Activated naive CD8-positive, alpha-beta T cell treated with anti-CD3 and anti-CD28 coated beads, Interleukin-2, amount 10 ng/mL, durations not matched to agents 7 days and 5 days (primary cell): ENCODE measurements at places on chromosomes 16 and 17. TPM values are rescaled to one million over a fixed set of nuclear protein-coding genes. Genes with fewer than 3 reads are reported as not detected.

GRCh38 chr17:63001689-63002394, 35.8 kb downstream of the TANC2 start:
- no peak for DNase-seq
- no peak overlapping the region for H3K27ac ChIP-seq

GRCh38 chr17:9931144-9931741, 26.2 kb upstream of the RCVRN start:
- no peaks in the 10 kb centered on the region for H3K36me3 ChIP-seq
- no peak overlapping the region for H3K27ac ChIP-seq
- no peaks in the 10 kb centered on the region for H3K4me1 ChIP-seq
- peaks cover 2% of the 10 kb centered on the region for H3K27me3 ChIP-seq
- DNase-seq = no peak

- peaks cover 29% of the 10 kb centered on the region for H3K4me1 ChIP-seq
- no peak overlapping the region for H3K4me3 ChIP-seq
- peaks cover 14% of the 10 kb centered on the region for H3K36me3 ChIP-seq
- H3K27ac ChIP-seq = no peak overlapping the region
- no peak for DNase-seq
These were observed 2.2 kb upstream of the TRAF4 start for GRCh38 chr17:28741358-28742349.

DNA sequence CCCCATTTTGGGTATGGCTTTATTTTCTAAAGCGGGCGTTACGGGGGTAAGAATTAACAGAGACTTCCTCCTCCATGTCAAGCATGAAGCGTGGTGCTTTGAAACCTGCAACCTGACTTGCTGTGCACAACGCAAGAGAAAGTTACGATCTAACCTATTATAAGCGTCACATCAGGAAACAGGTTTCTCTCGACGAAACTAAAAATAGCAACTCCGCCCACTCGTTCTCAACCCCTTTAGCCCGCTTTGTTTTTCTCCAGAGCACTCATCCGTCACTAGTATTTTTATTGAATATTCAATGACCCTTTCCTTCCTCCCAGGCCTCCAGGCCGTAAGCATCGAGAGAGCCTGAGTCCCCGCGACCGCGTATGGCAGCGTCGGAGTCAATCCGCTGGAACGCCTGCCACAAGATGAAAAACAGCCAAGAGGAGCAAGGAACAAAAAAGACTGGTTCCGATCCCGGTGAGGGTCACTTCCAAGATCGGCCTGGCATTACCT, 555 bp downstream of the NUP88 start:
- peak overlapping the region; percentile 100 for H3K4me3 ChIP-seq
- no peaks in the 10 kb centered on the region for H3K27me3 ChIP-seq
- peaks cover 25% of the 10 kb centered on the region for H3K4me1 ChIP-seq
- no peak for DNase-seq

DNA sequence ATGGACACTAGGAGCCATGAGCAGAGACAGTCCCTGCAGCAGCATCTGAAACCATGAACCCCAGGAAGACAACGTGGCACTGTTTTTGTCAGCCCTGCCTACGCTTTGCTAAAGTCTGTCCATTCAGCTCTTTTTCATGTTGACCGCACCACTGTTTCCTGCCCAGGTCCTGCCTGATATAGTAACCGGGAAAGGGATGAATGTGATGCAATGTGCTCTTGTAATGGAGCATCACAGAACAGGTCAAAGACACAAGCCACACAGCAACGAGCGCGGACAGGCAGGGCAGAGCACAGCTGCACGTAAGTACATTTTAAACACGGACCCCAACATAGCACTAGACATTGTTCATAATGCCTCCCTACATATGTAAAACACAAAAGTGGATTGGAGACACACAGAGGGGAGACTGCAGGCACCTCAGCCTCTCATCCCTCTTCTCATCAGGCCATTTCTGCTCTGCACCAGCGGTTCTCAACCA, 16.9 kb upstream of the TNFRSF13B start:
- DNase-seq = no peak
- H3K4me1 ChIP-seq = peaks cover 24% of the 10 kb centered on the region
- peak overlapping the region; percentile 26 for H3K4me3 ChIP-seq
- H3K36me3 ChIP-seq = no peaks in the 10 kb centered on the region
- peaks cover 2% of the 10 kb centered on the region for H3K27me3 ChIP-seq

- H3K27me3 ChIP-seq = peaks cover 98% of the 10 kb centered on the region
- H3K4me1 ChIP-seq = peaks cover 36% of the 10 kb centered on the region
- H3K36me3 ChIP-seq = peaks cover 2% of the 10 kb centered on the region
- peak within 1 kb of the TSS; percentile 61 for H3K4me3 ChIP-seq
These were observed at the start of gene PRAC1 for GRCh38 chr17:48722201-48722907. PRAC1 (minus strand) TSS chr17:48722518; CDS start chr17:48722392, 126 bp downstream.

DNA sequence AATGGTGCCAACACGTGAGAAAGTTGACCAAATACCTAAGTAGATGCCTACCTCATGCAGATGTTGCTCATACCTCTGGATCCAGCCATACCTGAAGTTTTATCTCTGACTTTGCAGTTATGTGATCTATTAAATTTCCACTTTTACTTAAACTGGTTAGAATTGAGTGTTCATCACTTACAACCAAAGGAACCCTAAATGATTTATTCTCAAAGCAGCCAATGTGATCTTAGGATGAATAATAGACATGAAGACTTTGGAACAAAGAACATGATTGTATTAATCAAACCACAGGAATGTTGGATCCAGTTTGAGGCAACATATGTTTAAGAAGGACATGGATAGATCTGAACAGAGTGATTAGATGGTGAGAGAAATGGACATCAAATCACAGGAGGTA, 68.7 kb downstream of the IRX6 start:
- no peak overlapping the region for H3K27ac ChIP-seq
- H3K4me1 ChIP-seq = no peaks in the 10 kb centered on the region
- H3K36me3 ChIP-seq = no peaks in the 10 kb centered on the region
- H3K4me3 ChIP-seq = no peak overlapping the region
- H3K27me3 ChIP-seq = peaks cover 4% of the 10 kb centered on the region

- no peak overlapping the region for H3K4me3 ChIP-seq
- H3K4me1 ChIP-seq = peaks cover 5% of the 10 kb centered on the region
- no peak overlapping the region for H3K27ac ChIP-seq
- H3K27me3 ChIP-seq = no peaks in the 10 kb centered on the region
- H3K36me3 ChIP-seq = peaks cover 1% of the 10 kb centered on the region
These were observed 5.6 kb upstream of the CYBA start for GRCh38 chr16:88656291-88656980.

- H3K4me3 ChIP-seq = peak overlapping the region; percentile 70
- no peak overlapping the region for H3K27ac ChIP-seq
These were observed 9.9 kb downstream of the TBX2 start for GRCh38 chr17:61409301-61410112.

DNA sequence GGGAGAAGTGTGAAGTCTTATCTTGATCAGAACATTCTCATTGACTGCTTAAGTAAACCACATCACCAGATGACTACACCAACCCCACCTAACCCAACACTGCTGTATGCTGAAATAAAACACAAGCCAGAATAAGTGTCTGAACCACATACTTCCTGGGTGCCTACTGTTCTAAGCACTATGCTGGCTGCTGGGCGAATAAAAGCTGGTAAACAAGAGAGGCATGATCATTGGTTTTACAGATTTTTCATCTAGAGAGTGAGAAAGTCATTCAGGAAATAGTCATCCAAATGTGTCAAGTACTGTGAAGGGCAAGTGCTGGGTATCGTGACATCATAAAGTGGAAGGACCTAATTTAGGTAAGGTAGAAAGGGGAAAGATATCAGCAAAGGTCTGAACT, 199.0 kb upstream of the SOX9 start:
- H3K4me1 ChIP-seq = no peaks in the 10 kb centered on the region
- DNase-seq = no peak
- H3K36me3 ChIP-seq = no peaks in the 10 kb centered on the region
- no peak overlapping the region for H3K4me3 ChIP-seq
- H3K27me3 ChIP-seq = no peaks in the 10 kb centered on the region
- no peak overlapping the region for H3K27ac ChIP-seq

- H3K4me1 ChIP-seq = no peaks in the 10 kb centered on the region
- H3K27ac ChIP-seq = no peak overlapping the region
- H3K27me3 ChIP-seq = peaks cover 3% of the 10 kb centered on the region
These were observed 113.4 kb upstream of the FOXF1 start for GRCh38 chr16:86396901-86397311.

GRCh38 chr17:15351478-15351840, 10.1 kb upstream of the TEKT3 start:
- H3K4me3 ChIP-seq = no peak overlapping the region
- no peak overlapping the region for H3K27ac ChIP-seq
- H3K27me3 ChIP-seq = peaks cover 13% of the 10 kb centered on the region
- no peaks in the 10 kb centered on the region for H3K4me1 ChIP-seq

DNA sequence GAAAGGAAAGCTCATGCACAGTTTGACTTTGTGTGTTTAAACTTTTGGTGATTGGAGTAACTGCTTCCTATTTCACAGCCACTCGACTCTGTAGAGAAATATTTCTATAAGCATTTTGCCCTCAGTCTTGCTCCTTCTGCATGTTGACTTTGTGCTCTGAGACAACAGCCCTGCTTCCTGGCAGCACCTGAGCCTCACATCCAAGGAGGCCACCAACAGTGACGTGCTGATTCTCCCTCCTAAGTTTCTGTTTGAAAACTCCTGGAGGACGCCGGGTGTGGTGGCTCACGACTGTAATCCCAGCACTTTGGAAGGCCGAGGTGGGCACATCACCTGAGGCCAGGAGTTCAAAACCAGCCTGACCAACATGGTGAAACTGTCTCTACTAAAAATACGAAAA, 23.9 kb upstream of the WSB1 start:
- no peaks in the 10 kb centered on the region for H3K4me1 ChIP-seq
- no peaks in the 10 kb centered on the region for H3K36me3 ChIP-seq
- DNase-seq = no peak
- no peak overlapping the region for H3K4me3 ChIP-seq
- H3K27me3 ChIP-seq = peaks cover 12% of the 10 kb centered on the region
- H3K27ac ChIP-seq = no peak overlapping the region

DNA sequence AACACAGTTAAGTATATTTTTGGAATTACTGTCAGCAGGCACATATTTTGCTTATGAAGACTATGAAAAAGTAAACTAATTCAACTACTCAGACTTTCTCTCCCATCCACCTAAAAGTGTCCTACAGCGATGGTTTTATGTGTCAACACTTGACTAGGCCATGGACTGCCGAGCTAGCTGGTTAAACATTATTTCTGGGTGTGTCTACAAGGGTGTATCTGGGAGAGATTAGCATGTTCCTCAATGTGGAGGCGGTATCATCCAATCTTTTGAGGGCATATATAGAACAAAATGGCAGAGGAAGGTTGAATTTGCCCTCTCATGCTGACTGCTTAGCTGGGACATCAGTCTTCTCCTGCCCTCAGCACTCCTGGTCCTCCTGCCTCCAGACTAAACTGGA, 82.7 kb upstream of the CDYL2 start:
- no peak overlapping the region for H3K4me3 ChIP-seq
- peaks cover 12% of the 10 kb centered on the region for H3K27me3 ChIP-seq
- H3K36me3 ChIP-seq = no peaks in the 10 kb centered on the region
- no peaks in the 10 kb centered on the region for H3K4me1 ChIP-seq
- DNase-seq = no peak

The USP43 gene
- total RNA-seq = not detected

The ALDH3A1 gene
- total RNA-seq = not detected

The MYH2 gene
- total RNA-seq = not detected

The TMEM92 gene
- not detected for total RNA-seq

The HS3ST3A1 gene
- not detected for total RNA-seq

The ACE gene
- total RNA-seq = 19.3 TPM

The LRRC36 gene
- 0.64 TPM for total RNA-seq

The SHISA9 gene
- not detected for total RNA-seq

The ITGAD gene
- 0.28 TPM for total RNA-seq

The RCVRN gene
- not detected for total RNA-seq

The CRHR1 gene
- not detected for total RNA-seq

The NPIPA3 gene
- 1.5 TPM for total RNA-seq

The ITGAX gene
- 26.4 TPM for total RNA-seq
